ENCODE measurements at places on chromosomes 2 and 18.

GRCh38 chr2:16784652-16785051, 119.0 kb upstream of the CYRIA start:
- no peak for DNase-seq

- no peak for DNase-seq
These were observed 11.5 kb downstream of the LIPT1 start for GRCh38 chr2:99166218-99166617.

DNA sequence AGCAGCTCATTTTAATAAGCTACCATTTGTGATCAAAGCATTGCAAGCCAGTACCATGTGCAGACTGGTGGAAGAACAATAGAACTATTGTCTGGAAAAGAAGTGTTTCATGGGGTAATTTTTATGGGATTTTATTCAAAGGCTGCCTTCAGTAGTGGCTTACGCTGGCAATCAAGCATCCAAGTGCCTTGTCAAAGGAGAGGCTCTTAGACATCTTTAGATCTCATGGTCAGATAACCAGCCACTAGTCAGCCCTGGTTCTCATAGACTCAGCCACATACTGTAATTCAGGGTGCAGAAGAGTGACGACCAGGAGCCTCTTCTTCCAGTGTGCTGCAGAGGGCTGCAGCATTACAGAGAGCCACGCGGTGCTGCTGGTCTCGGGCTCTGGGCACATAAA, 98.5 kb upstream of the NOSTRIN start:
- no peak for DNase-seq

- DNase-seq: no peak
These were observed 23.7 kb downstream of the ATOH8 start for GRCh38 chr2:85777441-85777861.

- DNase-seq: no peak
These were observed 657.1 kb upstream of the SOX11 start for GRCh38 chr2:5035057-5035488.

- no peak for DNase-seq
These were observed 19.9 kb downstream of the SLC38A11 start for GRCh38 chr2:164935118-164936101.

DNA sequence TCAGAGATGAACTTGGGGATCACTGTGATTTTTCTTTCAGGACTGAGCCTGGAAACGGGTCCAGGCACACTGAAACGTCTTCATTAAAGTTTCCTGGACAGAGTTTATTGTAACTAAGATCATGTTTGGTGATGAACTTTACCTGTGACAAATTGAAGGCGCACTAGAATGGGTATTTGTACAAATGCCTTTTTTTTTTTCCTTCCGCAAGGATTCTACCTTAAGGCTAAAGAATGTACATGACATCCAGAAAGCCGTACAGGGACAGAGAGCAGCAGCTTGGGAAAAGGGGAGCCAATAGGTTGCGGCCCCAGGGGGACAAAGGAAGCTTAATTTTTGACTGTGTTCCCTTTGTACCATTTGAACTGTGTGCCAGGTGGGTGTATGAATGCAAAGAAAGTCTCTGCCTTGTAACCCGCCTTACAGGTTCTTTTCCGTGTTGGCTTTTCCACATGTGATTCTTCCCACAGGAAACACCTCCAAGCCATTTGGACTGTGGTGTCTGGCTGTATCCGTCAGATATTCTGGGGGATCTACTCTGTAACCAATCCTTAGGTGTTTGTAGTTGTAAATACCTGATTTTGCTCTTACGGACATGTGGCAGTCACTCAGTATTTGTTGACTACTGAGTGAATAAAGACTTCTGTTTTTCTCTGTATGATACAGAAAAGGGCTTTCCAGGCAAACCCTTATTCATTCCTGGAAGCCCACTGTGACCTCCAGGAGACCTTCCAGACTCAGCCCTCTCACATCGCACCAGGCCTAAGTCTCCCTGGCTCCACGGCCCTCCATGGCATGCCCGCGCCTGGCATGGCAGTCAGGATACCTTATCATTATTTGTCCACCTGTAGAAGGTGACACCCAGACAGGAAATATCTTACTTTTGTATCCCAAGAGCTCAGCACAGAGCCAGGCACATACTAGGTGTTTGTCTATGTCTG, 1.1 kb downstream of the LRRFIP1 start:
- DNase-seq: no peak

- no peak for DNase-seq
These were observed 1.4 kb downstream of the PHLPP1 start for GRCh38 chr18:62716619-62717168.

- DNase-seq: peak; percentile 45
These were observed 12.3 kb downstream of the CRIM1 start for GRCh38 chr2:36367895-36368353.

GRCh38 chr2:217928324-217929181, 74.2 kb downstream of the TNS1 start:
- no peak for DNase-seq

GRCh38 chr2:223865124-223865523, 27.7 kb upstream of the AP1S3 start:
- no peak for DNase-seq

- no peak for DNase-seq
These were observed 29.0 kb downstream of the CENPO start for GRCh38 chr2:24822049-24822706.

DNA sequence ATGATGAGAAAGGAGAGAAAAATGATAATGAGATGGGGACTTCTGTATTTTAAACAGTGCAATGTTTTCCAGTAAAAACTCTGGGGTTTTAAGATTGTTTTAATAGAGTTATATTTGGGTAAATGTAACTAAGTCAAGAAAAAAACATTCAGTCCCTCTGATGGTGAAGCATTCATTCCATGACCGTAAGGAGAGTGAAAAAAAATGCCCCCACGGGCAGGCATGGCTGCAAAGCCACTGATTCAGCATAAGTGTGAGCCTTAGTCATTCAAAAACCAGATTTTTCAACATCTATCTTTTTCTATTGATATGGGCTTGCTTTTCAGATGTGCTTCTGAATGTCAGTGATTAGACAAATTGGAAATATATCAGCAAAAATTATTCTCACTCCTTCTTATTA, 957.8 kb downstream of the SLC4A3 start:
- peak; percentile 1 for DNase-seq

DNA sequence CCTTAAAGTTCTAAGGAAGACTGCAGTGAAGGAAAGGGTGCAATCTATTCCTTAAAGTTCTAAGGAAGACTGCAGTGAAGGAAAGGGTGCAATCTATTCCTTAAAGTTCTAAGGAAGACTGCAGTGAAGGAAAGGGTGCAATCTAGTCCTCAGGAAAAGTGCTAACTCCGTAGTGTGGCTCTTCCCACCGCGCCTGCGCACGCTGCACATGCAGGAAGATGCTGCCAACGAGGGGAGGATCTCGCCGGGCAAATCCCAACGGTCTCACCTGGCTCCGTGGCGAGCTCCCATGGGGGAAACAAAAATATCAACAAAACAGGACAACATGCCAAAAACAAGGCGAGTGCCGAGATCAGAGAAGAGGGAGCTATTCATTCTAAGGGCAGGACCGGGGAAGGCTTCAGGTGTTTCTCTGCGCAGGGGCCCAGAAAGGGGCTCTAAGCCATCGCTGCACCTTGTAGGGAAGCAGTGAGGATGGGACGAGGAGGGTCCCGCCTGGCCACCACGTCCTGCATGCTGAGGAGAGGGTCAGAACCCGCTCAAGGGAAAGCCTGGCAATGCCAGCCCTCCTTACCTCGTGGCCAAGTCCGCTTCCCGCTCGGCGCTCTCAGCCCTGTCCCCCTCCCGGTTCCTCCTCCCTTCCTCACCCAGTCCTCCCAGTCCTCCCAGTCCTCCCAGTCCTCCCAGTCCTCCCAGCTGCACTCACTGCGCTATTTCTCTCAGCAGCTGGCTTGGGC, 24.5 kb downstream of the TIMM21 start:
- DNase-seq: no peak

DNA sequence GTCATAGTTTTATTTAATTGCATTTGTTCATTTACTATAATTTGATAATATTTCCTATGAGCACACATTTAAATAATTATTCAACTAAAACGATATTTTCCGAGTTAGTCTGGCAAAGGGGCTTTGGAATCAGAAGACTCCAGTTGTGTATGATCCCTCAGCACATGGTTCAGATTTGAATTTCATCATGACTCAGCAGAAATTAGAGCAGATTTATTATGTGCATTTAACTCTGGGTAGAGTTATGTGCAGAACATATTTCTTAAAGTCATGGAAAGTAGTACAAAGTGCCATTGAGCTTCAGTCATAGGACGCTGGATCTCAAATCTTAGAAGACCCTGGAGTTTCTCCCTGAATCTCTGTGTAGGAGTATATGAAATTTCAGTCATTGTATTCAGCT, 106.7 kb downstream of the ADCYAP1 start:
- peak; percentile 11 for DNase-seq

DNA sequence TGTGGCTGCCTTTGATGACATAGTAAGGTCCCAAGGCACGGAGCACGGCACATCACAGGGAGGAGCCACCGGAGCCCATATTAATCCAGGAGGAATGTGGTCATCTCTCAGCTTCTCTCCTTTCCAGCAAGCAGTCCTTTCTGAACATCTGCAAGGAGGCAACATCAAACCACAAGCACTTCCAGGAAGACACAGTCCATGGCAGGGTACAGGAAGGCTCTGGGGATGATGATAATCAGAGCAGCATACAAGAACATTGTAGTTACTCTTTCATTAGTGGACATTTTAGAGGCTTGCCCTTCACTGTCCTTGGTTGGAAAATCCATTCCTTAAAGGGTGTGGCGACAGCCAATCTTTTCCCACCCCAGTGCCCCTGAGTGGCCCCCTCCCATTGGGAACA, 31.1 kb downstream of the YPEL5 start:
- no peak for DNase-seq

GRCh38 chr2:237735798-237736197, 62.8 kb upstream of the RBM44 start:
- no peak for DNase-seq

- no peak for DNase-seq
These were observed 21.5 kb upstream of the KIDINS220 start for GRCh38 chr2:8858910-8859309.

DNA sequence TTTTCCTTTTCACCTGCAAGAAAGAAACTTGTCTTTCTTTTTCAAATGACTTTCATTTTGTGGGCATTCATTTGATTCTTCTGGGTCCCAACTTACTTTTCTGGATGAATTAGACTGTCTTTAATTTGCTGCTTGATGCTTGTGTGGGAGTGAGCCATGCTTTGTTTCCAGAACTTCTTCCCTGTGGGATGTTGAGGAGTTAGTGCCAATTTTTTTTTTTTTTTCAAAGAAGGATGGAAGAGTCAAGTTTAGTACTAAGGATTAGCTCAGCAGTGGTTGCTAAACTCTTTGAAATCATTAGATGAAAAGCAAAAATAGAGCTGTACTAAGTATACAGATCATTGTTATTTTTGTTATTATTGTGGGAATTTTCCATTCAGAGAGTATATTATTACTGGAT, 17.2 kb upstream of the KCTD1 start:
- DNase-seq: no peak

GRCh38 chr2:217693363-217693762, 309.4 kb downstream of the TNS1 start:
- DNase-seq: no peak

All from cardiac fibroblast (primary cell).